ENCODE measurements at places on chromosomes 6 and 20.
A peak's percentile ranks its signal among the peaks of the same experiment; 100 is the strongest.

GRCh38 chr6:24763578-24763977 lies 11.2 kb upstream of the GMNN start:
- no peak for DNase-seq

- DNase-seq, result no peak
These were observed 13.4 kb downstream of the HLA-DOB start for GRCh38 chr6:32803416-32803815.

DNA sequence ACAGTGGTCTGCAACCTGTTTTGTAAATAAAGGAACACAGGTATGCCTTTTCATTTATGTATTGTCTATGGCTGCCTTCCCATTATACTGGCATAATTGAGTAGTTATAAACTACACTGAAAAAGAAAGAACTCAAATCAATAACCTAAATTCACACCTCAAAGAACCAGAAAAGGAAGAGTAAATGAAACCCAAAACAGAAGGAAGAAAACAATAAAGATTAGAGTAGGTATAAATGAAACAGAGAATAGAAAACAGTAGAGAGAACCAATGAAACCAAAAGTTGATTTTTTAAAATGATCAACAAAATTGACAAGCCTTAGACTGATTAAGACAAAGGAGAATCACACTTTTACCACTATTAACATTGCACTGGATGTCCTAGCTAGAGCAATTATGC lies 34.7 kb downstream of the FAM184A start:
- no peak for DNase-seq

GRCh38 chr6:42199106-42199981 lies 4.6 kb upstream of the GUCA1B start:
- no peak for DNase-seq

DNA sequence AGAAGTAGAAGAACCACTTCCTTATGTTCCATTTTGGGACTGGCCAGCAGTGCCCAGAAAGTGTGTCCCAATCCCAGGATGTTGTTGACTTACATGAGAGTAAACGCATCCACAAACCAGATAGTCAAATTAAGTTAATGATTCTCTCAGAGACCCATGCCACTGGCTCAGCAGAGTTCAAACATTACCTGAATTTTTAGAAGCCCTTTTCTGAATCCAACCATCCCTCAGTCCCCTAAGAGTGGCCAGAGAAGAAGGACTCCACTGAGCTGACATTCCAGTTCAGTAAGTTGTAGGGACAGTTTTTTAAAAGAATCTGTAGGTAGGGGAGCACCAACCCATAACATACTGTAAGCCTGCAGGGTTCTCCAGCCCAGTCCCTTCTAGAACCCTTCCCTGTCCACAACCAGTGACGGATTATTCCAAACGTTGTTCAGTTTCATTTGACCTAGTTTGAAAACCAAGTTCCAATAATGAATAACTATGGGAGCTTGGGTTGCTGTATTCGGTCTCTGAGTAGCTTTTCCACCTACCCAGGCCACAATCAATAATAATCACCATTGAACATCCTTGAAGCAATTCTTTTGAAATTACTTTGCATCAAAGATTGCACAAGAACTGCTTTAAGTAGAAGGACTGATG lies 153.0 kb downstream of the LPA start:
- no peak for DNase-seq

DNA sequence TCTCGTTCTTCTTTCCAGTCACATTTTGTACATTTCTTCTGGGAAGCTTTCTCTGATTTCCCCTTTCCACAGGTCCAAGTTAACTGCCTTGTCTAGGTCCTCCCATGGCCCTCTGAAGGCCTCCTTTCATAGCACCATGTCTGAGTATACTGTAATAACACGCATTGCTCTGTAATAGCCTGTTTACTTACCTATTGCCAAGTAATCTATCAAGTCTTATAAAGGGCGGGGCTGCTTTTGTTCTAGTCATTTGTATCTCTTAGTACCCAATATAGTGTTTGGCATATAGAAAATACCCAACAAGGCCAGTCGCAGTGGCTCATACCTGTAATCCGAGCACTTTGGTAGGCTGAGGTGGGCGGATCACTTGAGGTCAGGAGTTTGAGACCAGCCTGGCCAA lies 17.9 kb downstream of the PTPN1 start:
- no peak for DNase-seq

- no peak for DNase-seq
These were observed 11.2 kb downstream of the SLC35A1 start for GRCh38 chr6:87483929-87484328.

DNA sequence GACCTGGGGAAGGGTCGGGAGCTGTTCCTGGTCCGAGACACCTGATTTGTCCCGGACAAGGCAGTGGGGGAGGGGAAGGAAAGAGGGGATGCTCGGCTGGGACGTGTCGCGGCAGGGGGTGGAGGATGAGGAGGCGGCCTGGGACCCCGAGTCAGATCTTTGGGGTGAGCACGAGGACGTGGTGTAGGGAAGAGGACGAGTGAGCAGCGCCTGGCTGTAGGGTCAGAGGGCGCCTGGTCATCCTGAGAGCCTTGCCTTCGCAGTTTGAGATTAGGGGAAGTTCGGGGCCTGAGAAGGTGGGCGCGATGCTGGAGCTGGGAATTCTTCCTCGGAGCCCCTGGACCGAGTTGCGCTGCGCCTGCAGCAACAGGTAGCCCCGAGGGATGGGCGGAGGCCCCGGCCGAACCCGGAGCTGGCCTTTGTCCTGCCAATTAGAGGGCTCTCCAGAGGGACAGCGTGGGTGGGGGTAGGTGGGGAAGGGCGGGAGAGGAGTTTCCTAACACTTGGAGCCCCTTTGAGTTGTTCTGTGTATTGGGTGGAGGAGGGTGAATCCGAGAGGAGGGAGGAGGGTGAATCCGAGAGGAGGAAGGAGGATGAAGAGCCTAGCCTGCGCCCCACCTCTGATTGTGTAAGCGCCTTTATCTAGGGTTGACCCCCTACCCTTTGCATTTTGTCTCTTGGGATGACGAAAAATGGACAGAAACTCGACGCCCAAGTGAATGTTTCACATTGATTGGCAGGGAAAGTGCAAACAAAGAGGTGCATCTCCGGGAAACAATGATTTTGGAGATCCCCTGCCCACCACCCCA lies 72.0 kb downstream of the SOX4 start:
- no peak for DNase-seq

DNA sequence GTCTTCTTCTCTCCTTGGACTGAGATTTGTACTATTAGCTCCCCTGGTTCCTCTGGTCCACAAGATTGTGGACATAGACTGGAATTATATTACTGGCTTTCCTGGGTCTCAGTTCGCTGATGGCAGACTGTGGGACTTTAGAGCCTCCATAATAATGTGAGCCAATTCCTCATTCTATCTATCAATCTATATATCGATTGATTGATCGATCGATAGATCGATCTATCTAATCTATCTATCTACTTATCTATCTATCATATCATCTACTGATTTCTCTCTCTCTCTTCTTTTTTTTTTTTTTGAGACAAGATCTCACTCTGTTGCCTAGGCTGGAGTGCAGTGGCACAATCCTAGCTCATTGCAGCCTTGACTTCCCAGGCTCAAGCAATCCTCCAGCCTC lies 51.5 kb upstream of the DDR1 start:
- no peak for DNase-seq

- DNase-seq, result no peak
These were observed 16.8 kb upstream of the KIAA1755 start for GRCh38 chr20:38277285-38277684.

DNA sequence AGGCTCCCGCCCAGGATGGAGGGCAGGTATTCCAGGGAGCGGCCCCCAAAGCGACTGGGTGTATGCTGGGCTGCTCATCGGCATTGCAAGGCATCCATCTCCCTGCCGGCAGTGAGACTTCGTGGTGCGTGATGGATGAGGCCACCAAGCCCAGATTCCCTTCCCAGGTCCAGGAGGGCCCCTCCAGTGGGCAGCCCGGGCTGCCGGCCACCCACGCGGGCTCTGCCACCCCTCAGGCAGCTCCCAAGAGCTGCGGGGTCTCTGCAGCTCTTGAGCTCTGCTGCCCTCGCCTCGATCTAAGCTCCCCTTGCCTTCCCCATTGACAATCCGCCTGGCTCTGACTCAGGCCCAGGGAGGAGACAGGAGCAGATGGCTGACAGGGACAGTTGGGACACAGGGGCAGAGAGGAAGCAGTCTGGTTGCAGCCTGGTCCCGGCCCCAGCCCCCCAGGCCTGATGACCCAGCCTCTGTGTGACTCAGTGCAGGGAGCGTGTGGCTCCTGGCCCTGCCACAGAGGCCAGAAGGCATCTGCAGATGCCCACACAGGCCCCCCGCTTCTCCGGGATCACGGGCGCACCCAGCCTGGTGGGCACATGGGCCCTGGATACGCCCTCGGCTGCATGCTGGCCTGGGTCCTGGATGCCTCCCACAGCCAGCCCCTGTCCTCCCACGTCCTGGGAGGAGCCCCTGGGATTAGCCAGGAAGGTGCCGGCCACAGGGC lies 33.0 kb downstream of the SLCO4A1 start:
- no peak for DNase-seq

- DNase-seq, result no peak
These were observed 240.9 kb downstream of the LRFN2 start for GRCh38 chr6:40346246-40346645.

DNA sequence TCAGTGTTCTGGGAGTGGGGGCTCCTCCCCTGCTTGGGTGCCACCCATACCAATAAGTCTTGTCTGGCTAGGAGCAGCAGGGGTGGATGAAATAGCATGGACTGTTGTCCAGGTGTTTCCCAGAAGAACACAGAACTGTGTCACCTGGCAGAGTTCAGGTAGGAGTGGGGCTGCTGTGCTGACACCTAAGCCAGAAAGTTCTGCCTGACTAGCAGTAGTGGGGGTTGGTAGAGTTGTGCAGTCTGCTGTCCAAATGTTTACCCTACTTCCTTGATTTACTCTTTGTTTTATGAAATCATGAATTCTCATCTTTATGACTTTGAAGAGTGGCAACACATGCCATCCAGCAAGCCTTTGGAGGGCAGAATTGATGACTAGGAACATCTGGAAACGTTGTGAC lies 27.3 kb upstream of the SLC35B3 start:
- no peak for DNase-seq

GRCh38 chr20:24610341-24611115 lies 141.1 kb downstream of the SYNDIG1 start:
- peak; percentile 31 for DNase-seq

DNA sequence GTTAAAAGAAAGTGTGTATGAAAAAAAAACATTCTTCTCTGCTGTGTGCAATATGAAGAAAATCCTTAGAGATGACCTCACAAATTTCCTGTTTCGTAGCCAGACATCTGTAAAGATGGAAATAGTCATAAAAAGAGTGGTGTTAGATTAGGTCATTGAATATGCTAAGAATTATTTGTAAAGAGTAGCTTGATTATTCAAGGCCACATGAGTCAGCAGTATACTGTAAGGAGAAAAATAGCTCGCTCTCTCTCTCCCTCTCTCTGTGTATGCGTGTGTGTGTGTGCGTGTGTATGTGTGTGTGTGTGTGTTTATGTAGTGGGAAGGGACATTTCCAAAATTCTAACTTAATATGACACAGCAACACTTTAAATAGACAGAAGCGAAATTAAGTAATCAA lies 78.8 kb downstream of the PTCHD4 start:
- peak; percentile 34 for DNase-seq

GRCh38 chr20:38875175-38875993 lies 50.8 kb upstream of the FAM83D start:
- DNase-seq, result no peak

DNA sequence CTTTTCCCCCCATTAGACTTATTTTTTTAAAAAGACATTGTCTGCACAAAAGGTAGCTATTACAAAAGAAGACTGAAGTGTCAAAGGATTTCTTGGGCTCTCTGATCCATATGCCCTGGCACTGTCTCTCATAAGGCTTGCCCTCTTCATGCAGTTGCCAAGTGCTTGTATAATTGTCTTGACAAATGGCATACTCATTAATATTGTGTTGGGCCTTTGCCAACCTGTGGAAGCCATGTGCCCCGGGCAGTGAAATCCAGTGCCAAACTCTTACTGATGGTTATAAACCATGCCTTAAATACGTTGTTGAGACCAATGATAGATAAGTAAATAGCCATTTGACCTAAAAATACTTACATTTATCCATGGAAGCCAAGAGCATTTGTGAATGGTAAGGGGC lies 98.1 kb downstream of the FARS2 start:
- no peak for DNase-seq

DNA sequence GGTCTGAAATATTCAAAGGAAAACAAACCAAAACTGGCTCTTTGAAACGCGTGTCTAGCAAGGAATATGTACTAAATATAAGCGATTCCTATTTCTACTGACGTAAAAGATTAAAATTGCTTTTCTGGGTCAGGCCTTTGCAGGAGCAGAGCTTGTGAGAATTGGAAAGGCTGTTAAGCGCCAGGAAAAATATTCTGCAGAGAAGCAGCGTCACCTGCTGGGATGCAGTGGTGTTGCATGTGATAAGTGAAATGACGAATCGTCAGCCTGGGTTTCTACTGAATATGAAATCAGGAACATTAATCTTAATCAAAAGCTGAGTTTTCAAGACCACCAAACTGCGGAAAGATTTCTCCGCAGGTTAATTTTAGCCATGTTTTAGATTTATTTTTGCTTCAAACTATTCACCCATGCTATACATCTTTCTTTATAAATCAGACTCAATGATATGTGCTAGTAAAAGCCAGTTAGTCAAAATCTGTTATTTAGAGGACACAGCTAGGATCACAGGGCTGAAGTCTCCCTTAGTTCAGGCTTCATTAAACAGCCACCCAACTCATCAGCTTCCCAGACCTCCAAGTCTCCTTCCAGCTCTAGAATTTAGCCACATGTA lies 67.4 kb downstream of the ALDH8A1 start:
- peak; percentile 51 for DNase-seq

- no peak for DNase-seq
These were observed 146.6 kb downstream of the ZFAND3 start for GRCh38 chr6:37965964-37966676.
